NCI-H1930 (cell line): ENCODE measurements at places on chromosomes 16 and 17.

- DNase-seq = no peak
Measured at GRCh38 chr17:10633738-10634379, 23.2 kb downstream of the MYH3 start.

DNA sequence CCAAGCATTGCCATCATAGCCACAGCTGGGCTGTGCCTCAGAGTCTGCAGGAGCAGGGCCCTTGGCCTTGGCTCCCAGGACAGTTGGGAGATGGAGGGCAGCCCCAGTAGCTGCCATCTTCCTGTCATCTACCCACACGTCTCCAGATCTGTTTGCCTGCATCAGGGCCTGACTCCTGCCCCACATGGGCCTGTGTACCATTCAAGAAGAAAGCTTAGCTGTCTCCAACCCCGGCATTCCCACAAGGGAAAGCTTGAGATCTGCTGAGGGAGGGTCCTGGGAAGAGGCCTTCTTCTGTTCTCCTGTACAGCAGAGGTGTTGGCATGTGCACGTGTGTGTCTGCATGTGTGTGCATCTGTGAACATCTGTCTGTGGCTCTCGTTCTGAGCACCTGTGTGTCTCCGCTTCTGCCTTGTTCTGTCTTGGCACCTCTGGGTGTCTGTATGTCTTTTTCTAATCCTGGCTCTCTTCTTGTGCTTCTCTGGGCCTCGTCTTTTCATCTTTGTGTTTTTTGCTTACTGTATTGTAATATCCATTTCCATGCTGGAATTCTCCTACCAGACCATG, 122.2 kb downstream of the MRM1 start:
- DNase-seq = peak; percentile 23

DNA sequence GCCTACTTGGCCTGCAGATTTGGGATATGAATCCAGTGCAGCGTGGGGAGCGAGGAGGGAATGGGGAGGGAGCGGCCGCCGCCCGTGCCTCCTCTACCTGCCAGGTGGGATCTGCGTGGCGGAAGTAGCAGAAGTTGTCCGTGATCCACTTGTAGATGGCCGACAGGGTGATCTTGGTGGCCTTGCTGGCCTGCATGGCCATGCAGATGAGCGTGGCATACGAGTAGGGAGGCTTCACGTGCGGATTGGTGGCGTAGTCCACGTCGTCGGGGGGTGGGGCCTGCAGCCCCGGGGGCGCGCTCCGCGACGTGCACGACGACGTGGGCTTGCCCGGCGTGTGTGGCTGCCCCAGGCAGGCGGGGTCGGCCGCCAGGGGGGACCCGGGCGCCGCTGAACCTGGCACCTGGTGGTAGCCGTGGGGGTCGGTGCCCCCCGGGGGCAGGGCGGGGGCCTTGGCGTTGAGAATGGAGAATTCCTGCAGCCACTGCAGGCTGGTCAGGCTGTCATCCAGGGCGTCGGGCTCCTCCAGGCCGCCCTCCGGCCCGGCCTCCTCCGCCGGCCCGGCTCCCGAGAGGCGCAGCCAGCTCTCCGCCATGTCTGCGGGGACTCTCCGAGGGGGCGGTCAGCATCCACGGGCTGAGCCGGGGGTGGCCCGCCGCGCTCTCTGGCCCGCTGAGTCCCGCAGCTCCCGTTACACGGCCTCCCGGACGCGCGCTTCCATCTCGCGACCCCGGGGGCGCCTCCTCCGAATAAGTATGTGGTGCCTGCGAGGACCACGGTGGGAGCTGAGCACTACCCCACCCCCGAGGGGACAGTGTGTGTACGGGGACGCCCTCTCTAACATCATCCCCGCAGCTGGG, 1.0 kb downstream of the FOXJ1 start:
- DNase-seq = no peak

GRCh38 chr17:54736573-54736972, 164.1 kb upstream of the TOM1L1 start:
- DNase-seq = no peak

DNA sequence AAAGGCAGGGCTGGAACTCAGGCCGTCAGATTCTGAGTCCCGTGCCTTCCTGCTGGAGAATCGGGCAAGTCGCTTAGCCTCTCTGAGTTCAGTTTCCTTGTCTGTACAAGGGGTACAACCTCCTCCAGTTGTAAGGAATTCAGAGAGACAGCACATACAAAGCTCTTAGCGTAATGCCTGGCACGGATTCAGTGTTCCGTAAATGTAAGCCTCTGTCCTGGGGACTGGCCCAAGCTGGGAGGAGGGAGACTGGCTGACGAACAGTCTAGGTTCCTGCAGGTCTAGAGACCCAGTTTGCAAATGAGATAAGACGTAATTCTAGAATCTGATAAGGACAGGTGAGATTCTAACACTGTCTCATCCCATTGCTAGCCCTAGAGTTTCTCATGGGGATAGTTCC, 9.9 kb downstream of the METTL22 start:
- DNase-seq = no peak

DNA sequence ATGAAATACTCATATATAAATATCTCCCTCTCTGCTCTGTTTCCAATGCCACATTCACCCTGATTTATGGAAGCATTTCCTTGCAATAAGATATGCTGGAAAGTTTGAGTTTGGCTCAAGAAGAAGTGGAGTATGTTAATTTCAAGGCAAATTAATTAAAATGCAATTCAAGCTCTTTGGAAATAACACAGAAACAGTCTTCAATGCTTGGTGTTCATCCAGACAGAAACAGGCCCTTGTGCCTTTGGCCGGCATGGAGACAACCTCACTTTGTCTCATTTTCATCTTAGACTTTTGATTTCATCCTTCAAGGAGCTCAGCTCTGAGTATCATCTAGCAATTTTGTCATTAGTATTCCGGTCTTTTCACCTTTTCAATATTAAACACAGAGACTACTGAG, 210.0 kb downstream of the C16orf95 start:
- DNase-seq = no peak

- no peak for DNase-seq
Measured at GRCh38 chr16:84631886-84632285, 14.0 kb upstream of the COTL1 start.

GRCh38 chr16:1680361-1680760, 2.3 kb downstream of the JPT2 start:
- no peak for DNase-seq

DNA sequence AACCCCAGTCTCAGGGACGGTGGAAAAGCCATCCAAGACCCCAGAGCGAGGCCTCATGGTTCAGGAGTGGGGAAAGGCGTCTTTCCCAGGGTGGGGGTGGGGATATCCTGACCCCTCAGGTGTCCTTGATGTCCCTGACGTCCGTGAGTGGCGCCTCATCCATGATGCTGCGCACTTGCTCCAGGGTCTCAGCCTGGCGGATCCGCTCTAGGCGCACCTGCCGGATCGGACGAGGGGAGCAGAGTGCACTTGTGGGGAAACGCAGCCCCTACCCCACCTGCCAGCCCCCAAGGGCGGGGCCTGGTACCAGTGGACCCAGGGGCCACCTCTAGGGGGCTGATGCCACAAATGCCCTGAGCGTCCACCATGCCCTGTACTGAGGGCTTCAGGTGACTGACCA, 20.2 kb downstream of the RABEP2 start:
- DNase-seq = no peak

DNA sequence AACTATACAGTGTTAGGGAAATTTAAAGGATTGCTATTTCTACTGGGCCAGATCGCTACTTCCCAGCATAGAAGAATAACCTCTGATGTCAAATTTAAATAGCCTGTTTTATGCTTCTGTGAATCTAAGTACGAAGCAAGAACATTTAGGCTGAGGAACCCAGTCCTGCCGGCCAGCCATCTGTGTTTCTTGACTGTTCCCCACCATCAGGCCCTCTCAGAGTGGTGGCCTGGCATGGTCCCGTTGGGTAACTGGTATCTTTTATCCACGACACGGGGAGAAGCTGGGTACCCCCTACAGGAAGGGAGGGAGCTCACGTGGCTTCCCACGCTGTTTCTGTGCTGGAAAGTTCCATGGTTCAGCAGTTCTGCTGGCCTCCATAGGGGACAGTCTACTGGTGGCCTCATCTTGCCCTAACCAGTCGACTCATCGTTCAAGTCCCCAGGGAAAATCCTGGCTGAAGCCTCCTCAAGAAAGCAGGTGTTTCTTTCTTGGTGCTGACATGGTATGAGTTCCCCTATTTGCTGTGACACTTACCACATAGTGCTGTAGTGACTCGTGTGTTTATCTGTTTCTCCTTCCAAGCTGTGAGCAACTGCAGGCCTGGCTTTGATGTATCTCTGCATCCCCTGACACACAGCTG, 201.7 kb upstream of the NLRP1 start:
- DNase-seq = no peak

DNA sequence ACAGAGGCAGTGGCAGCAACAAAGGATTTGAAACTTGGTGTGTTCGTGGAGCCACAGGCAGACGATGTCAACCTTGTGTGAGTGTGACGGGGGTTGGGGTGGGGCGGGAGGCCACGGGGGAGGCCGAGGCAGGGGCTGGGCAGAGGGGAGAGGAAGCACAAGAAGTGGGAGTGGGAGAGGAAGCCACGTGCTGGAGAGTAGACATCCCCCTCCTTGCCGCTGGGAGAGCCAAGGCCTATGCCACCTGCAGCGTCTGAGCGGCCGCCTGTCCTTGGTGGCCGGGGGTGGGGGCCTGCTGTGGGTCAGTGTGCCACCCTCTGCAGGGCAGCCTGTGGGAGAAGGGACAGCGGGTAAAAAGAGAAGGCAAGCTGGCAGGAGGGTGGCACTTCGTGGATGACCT, 25.5 kb downstream of the STH start:
- no peak for DNase-seq

DNA sequence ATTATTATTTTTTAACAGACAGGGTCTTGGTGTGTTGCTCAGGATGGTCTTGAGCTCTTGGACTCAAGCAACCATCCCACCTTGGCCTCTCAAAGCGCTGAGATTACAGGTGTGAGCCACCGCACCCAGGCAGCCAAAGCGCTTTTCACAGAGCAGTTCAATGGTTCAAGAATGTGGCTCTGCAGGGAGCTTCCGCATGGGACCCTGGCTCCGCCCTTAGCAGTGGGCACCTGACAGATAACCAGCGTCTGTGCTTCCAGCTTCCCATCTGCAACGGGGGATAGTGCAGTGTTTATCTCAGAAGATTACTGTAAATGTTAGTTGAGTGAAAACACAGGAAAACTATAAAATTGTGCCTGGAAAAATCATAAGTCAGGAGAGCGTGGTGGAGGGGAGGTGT, 99.4 kb downstream of the KCNJ12 start:
- no peak for DNase-seq

DNA sequence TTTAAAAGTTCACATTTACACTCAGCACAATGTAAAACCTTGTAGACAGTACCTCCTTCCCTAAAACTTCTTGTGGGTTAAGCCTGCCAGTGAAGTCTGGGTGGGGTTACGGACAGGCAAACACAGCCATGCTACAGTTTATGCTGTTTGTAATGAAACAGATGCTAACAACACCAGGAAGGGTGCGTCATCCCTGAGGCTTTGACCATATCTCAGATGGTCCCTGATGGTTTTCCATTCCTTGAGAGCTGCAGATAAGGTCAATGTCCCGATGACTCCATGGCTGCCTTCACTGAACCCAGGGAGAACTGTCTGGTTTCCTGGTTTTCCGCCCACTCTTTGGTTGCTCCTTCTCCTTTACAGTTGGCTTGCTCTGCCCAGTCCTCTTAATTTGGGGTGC, 29.1 kb downstream of the GAS7 start:
- DNase-seq = no peak

DNA sequence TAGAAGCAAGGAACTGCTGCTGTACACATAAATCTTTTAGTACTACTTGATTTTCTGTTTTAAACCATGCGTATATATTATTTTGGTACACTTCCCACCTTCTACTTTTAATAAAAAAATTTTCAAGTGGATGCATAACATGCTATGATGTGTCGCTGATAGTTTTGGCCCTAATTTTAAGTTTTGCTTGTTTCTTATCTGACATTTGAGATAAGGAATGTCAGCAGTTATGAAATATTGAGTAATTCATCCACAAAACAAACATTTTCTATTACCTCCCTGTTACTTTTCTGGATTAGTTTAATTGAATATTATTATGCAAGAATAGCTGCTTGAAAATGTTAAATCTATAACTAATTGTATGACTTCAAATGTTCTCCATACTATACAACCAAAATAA, 35.8 kb downstream of the N4BP1 start:
- DNase-seq = no peak

GRCh38 chr16:11010575-11011221, 66.3 kb downstream of the CLEC16A start:
- DNase-seq = no peak

DNA sequence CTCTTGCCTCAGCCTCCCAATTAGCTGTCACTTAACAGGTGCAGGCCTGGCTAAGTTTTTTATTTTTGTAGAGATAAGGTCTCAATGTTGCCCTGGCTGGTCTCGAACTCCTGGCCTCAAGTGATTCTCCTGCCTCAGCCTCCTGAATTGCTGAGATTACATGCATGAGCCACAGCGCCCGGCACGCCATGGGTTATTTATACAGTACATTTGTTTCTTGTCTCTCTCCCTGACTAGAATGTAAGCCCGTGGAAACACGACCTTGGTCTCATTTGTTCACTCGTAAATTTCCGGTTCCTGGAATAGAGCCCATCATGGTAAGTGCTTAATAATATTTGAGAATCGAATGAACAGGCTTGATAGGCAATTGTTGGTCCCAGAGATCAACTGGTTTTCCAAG, 2.0 kb downstream of the SLC25A19 start:
- DNase-seq = no peak

- DNase-seq = no peak
Measured at GRCh38 chr17:49370971-49371834, 9.2 kb upstream of the ZNF652 start.

DNA sequence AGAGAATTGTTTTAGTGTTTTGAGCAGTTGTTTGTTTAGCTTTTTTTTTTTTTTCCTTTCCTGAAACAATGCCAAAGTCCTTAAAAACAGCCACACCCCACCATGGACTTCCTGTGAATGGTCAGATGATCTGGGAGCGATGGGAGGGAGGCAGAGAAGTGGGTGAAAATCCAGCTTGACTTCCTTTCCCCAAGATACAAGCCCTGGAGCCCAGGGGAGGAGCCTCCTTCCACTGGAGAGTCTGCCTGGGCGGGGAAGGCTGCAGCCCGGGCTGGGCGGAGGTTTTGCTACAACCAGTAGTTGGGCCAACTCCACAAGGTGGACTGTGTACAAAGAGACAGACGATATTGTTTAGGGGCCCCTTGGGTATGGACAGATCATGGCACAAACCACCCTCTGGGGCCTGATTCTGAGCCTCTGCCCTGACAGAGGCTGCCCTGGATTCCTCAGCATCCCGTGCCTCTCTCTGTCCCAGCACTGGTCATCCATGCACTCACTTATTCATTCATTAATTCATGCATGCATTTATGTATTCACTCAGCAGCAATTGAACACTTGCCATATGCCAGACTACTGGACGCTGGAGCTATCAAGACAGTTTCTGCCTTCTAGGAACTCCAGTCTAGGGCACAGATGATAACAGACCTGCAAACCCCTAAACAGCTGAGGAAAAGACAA, 29.8 kb downstream of the WSB1 start:
- DNase-seq = no peak

DNA sequence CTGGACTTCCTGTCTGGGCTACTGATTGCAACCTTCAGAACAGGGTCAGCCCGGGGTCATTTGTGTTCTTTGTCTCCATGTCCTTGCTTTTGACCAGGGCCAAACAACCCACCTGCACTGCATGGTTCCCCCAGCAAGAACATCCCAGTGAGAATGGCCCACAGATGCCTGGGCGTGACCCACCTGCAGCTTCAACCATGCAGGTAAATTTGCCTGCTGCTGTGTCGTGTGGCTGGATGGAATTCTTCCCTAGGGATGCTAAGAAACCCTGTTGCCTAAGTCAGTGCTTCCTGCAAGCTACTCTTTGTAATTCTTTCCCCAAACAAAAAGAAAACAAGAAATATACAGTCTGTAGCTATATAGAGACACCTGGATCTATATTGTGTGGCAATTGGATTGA, 12.5 kb downstream of the CDH13 start:
- DNase-seq = no peak
